ENCODE measurements at places on chromosomes 6 and 20. TPM values are rescaled to one million over a fixed set of nuclear protein-coding genes. Genes with fewer than 3 reads are reported as not detected.
A peak's percentile ranks its signal among the peaks of the same experiment; 100 is the strongest.

Gene SHLD1
- 7.1 TPM for polyA plus RNA-seq

DNA sequence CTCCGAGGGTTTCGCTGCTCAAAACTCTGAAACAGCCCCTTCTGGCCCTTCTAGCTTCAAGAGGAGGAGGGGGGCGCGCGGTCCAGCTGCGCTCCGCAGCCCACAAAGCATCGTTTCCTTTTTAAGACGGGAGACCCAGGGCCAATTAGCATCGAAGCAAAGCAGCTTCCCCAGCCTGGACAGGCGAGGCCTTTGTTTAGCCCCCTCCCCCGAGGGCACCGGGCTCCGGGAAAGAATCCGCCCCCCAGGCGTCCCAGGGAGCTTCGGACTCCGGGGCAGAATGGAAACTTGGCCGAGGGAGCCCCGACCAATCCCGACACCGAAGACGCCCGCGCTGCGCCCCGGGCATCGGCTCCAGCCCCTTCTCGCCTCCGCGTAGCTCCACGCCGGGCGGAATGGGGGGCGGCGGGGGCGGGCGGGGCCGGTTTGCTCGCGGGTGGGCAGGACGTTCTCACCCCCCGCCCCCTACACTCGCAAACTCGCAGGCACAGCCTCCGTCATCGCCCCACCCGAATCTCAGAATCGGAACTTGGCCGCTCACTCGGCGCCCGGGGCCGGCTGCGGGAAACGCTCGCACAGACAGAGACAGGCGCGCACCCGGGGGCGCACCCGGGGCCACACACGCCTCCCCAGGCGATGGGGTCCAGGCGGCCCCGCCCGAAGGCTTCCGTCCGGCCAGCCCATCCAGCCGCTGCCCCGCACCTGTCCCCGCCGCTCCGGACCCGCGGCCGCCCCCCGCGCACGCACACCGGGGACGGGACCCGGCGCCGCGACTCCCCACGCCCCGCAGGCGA, 628 bp downstream of the NKAIN4 start:
- DNase-seq: peak; percentile 43

Gene HLA-DRB1
- 42.0 TPM for polyA plus RNA-seq

Gene NRSN1
- polyA plus RNA-seq: not detected

DNA sequence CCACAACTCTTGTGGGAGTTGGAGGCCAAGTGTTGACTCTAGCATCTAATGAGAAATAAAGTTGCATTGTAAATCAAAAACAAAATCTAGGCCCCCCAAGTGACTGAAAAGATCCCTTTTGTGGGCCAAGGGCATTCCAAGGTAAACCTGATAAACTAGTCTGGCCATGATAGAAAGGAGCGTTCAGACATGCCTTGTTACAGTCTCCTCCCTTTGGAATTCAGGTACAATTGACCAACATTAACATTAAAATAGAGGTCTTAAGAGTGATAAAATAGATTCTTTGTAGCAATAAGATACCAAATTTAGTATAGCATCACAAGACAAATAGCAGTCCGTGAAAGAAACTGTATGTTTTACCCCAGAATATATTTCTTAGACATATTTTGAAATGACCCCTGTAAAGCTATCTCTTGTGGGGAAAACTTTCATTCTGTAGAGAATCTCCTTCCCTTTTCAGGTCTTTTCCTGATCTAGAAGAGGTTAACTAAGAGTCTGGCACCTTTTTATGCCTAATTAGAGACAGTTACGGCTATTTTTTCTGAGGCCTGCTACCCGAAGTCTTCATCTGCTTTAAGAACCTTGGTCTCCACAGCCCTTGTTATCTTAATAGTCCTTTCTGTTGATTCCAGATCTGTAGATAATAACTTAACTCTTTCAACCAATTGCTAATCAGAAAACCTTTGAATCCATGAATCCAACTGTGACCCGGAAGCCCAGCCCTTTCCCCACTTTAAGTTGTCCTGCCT, 495.4 kb upstream of the MMS22L start:
- no peak for DNase-seq

GRCh38 chr20:41480054-41480770, 113.6 kb upstream of the EMILIN3 start:
- DNase-seq: no peak

- no peak for DNase-seq
These were observed 200.8 kb downstream of the TFAP2C start for GRCh38 chr20:56829788-56830385.

Gene HLA-DQA2
- 2.7 TPM for polyA plus RNA-seq

DNA sequence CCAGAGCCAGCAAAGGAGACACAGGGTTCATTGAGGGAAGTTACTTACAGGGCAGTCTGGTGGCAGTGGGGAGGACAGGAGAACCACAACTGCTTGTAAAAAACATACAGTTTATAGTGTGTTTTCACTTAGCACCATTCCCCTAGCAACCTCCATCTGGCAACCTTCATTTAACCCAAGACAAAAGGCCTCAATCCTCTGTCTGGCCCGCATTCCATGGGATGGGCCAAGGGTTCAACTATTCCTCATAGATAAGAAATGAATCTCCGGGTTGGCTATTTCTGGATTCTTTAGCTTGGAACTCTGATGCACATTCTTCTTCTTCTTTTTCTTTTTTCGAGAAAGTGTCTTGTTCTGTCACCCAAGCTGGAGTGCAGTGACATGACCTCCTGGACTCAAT, 26.3 kb upstream of the FYN start:
- DNase-seq: no peak

Gene CHRNA4
- polyA plus RNA-seq: 1.2 TPM

- no peak for DNase-seq
These were observed 40.4 kb downstream of the CSNK2A1 start for GRCh38 chr20:503048-503737.

GRCh38 chr20:25489221-25489871, 81.9 kb downstream of the GINS1 start:
- DNase-seq: no peak

DNA sequence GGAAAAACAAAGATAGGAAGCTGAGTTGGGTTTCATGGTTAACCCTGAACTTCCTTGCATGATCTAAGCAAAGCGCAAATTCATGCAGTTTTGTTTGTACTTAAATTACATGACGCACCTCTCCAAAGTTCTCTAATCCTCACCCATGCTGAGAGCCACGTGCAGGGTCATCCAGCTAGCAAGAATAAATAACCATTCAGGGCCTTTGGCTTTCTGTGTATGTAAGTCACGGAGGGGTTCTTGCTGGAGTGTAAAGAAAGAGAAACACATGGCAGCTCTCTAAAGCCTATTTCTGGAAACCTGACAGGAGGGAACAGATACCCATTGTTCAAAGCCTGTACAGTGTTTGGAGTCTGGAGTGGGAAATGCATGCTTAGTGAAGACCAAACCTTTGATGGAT, 171.7 kb upstream of the CCN2 start:
- DNase-seq: no peak

- DNase-seq: no peak
These were observed 1642.2 kb downstream of the KHDRBS2 start for GRCh38 chr6:60643870-60644269.

DNA sequence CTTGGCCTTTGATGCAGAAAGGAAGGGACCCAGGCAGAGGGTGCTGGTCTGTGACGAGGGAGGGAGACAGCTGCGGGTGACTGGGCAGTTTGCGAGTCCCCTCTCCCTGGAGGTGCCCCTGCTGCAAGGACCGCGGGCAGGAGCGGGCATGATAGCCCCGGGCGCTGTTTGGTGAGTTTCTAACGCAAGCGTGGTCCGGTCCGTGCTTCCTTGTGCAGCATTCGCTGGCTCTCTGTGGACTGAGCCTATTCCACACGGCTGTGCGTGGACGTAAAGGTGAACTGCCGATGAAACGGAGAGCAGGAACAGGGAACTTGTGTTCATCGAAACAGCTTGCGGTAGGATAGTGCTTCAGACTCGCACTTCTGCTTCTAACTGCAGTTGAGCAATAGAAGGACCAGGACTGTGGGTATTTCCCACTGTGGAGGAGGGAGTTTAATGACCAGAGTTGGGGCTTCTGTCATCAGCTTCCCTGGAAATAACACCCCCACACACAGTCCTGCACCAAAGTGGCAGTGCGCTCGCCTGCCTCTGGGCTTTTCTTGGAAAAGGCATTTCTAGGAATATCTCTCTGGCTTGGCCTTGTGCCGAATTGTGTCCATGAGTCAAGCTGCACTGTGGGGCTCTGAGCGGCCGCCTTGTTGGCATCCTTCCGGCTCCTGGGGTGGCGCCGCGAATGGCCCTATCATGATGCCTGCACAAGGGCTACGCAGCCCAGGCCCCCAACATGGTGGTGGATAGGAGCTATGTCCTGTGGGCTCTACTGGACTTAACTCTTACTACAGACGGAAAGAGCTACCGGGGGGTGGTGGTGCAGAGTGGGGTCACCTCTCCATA, 48.9 kb downstream of the DUSP22 start:
- DNase-seq: no peak

DNA sequence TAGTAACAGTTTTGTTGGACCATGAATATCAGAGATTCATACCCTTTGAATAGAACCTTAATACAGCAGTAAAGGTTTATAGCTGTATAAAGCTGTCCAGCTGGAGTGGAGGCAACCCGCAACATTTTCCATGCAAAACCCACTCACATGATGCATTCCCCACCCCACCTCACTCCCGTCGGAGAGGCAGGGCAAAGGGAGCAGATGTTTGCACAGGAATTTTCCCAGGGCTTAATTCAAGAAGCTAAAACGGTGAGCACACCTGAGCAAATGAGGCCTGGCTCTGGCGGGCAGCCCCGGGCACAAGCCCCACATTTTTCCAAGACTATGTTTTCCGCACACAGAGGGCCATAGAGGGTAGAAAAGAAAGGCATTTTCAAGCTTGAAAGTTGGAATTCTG, 191.7 kb downstream of the FOXC1 start:
- no peak for DNase-seq

GRCh38 chr6:110353457-110354001, 4.6 kb downstream of the METTL24 start:
- DNase-seq: no peak

DNA sequence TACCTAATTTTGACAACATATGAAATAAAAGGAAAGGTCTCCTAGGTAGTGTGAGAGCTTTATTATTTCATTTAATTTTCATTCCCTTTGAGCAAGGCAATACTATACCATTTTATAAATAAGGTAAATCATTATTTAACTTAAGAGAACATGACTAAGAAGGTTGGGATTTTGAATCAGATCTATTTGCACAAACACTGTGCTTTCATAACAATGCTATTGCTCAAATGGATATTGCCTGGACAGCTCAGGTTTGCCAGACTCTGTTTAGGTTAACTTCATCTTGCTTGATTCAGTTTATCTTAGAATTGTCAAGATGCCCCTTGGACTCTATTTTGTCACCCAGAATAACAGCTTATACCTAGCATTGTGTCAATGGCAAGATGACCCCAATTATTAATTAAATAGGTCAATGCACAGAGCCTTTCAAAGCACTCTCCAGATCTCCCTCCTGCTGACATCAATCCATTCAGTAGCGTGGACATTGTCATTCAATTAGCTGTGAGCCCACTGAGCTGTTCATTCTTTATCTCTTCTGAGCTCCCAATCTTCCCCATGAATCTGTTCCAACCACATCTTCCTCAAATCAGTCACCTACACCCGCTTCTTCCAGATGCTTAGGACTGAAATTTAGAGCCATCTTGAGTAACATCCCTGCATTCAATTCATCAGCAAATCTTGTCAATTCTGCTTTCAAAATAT, 42.1 kb upstream of the TMEM30A start:
- DNase-seq: no peak

DNA sequence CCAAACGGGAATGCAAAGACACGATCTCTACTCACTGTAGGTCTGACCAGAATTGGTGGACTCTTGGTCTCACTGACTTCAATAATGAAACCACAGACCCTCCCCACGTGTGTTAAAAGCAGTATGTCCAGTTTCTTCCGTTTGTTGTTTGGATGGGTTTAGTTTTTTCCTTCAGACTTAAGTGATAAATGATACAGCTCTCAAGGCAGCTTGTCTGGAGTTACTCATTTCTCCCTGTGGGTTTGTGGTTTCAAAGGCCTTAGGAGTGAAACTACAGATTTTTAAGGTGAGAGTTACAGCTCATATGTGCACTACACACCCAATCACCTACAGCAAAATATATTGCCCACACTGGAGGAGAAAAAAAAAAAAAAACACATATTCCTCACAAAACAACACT, 86.7 kb upstream of the STMND1 start:
- DNase-seq: no peak

- no peak for DNase-seq
These were observed 249.5 kb downstream of the ZFAND3 start for GRCh38 chr6:38068854-38069590.

DNA sequence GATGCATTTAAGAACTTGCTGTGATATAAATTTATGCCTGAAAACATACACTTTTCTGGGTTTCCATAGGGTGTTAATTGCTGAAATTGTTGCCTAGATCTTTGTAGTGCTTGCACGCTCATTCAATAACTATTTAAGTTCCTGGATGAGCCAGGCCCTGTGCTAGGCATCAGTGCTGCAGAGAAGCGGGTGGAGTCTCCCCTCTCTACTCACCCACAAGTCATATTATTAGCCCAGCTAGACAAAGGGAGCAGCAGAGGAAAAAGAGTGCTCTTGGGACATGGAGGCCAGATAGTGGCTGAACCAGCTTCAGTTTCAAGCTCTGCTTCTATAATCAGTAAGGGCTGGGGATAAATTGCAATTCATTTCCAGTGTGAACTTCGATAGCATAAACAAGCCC, 329.1 kb downstream of the TFAP2B start:
- DNase-seq: no peak

- no peak for DNase-seq
These were observed 2.2 kb downstream of the ZNF512B start for GRCh38 chr20:63967330-63968135.

Gene DCDC2
- polyA plus RNA-seq: 0.09 TPM

GRCh38 chr6:138596591-138596990, 97.3 kb upstream of the NHSL1 start:
- DNase-seq: peak; percentile 21

- DNase-seq: no peak
These were observed 672.6 kb downstream of the MAFB start for GRCh38 chr20:40016392-40016791.

- peak; percentile 80 for DNase-seq
These were observed 146.9 kb downstream of the PHACTR3 start for GRCh38 chr20:59751075-59751711.

GRCh38 chr6:11222385-11223277, 9.8 kb downstream of the NEDD9 start:
- no peak for DNase-seq

DNA sequence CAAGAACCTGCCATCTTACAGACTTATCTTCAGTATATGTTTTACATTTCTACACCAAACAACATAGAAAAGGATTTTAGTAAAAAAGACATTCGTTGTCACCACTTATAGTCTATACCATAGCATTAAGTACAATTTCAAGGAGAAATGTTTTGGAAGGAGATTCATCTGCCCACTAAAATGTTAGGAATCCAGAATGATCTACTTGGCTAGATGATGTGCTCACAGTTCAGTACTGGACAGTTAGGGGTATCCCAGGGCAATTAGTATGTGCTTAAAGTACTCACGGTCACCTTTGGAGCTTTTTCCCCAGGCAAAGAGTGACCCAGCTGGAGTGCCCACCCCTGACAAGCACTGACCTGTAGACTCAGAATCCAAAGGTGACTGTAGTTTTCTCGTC, 222.9 kb downstream of the SLC24A3 start:
- DNase-seq: no peak

GRCh38 chr20:36862857-36863668, 12.9 kb upstream of the TLDC2 start:
- no peak for DNase-seq

- DNase-seq: no peak
These were observed 38.4 kb upstream of the MYLIP start for GRCh38 chr6:16090452-16090851.

Gene TREML1
- not detected for polyA plus RNA-seq

Gene SH3BGRL2
- polyA plus RNA-seq: 8.8 TPM

Gene ABHD16A
- polyA plus RNA-seq: 39.7 TPM
